CD14-positive monocyte (primary cell): ENCODE measurements at places on chromosomes 7 and 10. TPM values are rescaled to one million over a fixed set of nuclear protein-coding genes. Genes with fewer than 3 reads are reported as not detected.

OR2A5 gene
- not detected for polyA plus RNA-seq

NPFFR1 gene
- polyA plus RNA-seq = 0.01 and 0.03 TPM in 2 replicates

ATG9B gene
- not detected for polyA plus RNA-seq

NEUROG3 gene
- not detected in 2 replicates for polyA plus RNA-seq

DBNL gene
- polyA plus RNA-seq = 228 and 309 TPM in 2 replicates

EBF3 gene
- polyA plus RNA-seq = not detected in 2 replicates

MMD2 gene
- not detected for polyA plus RNA-seq

PRSS2 gene
- not detected in 2 replicates for polyA plus RNA-seq

BMPER gene
- not detected for polyA plus RNA-seq

SEMA4G gene
- not detected for polyA plus RNA-seq

LDB1 gene
- polyA plus RNA-seq = 21.9 TPM

CALY gene
- not detected for polyA plus RNA-seq

COL28A1 gene
- polyA plus RNA-seq = not detected in 2 replicates

ASB15 gene
- polyA plus RNA-seq = not detected

OR2AE1 gene
- polyA plus RNA-seq = not detected in 2 replicates

SUN3 gene
- polyA plus RNA-seq = not detected

TMEM176B gene
- polyA plus RNA-seq = 30.6 TPM
